ENCODE measurements at places on chromosomes 3 and 15.

DNA sequence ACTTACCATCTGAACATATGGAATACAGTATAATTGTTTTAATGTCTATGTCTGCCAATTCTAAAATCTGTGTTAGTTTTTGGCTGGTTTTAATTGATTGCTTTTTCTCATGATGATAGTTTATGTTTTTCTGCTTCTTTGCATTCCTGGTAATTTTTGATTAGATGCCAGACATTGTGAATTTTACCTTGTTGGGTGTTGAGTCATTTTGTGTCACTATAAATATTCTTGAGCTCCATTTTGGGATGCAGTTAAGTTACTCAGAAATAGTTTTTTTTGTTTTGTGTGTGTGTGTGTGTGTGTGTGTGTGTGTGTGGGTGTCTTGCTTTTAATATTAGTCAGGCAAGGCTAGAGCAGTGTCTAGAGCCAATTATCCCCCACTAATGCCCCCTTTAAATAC, 818.8 kb upstream of the NR2F2 start:
- no peaks in the 10 kb centered on the region for H3K27me3 ChIP-seq
- no peak overlapping the region for H3K4me3 ChIP-seq
- no peak overlapping the region for H3K27ac ChIP-seq
- no peaks in the 10 kb centered on the region for H3K36me3 ChIP-seq

DNA sequence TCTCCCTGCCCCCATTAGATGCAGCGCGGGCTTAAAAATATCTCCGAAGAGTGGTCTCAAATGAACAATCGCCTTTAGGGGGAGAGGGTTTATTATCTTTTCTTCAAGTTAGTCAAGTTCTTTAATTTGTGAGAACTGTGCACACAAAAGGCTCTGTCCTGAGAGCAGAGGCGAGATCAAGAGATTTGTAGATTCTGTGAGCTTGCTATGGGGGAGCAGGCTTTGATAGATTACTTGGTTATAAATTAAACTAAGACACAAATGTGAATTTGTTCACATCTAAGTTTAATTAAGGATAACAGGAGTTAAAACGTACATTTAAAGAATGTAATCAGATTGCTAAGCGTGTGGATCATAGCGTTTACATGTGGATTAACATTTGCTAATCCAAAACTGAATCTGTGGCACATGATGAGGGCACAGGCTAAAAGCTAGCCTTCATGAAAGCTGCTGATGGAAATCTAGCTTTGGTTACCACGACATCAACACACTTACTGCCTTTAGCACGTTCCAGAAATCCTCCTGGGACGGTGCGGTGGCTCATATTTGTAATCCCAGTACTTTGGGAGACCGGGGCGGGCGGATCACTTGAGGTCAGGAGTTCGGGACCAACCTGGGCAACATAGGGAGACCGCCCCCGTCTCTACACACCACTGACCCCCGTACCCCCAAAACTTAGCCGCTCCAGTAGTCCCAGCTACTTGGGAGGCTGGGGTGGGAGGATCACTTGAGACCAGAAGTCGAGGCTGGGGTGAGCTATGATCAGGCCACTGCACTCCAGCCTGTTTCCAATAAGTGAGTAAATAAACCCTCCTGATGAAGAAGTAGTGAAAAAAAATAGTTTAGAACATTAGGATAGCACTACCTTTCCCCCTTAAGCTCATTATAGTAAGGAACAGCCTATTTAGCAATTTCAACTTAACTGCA, 1.0 kb upstream of the PRTG start:
- no peaks in the 10 kb centered on the region for H3K36me3 ChIP-seq
- H3K27ac ChIP-seq, result peak overlapping the region; percentile 70
- peaks cover 4% of the 10 kb centered on the region for H3K4me1 ChIP-seq
- no peak for DNase-seq
- H3K4me3 ChIP-seq, result peak overlapping the region; percentile 78
- H3K27me3 ChIP-seq, result peaks cover 13% of the 10 kb centered on the region

DNA sequence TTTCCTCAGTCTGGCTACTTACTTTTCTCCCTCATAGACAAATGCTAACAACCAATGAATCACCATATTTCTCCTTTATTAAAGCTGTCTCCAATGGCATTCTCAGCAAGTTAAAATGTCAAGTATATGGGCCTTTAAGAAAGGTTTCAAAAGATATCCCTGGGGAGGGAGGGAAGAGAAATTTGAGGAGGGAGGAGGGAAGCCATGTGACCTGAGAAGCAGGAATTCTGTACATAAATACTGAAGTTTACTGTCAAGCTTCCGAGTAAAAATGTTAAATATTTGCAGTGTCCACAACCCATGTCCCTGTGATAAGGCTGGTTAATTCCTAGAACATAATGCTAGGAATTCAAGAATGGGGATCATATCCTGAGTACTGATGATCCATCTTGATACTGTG, 175.9 kb downstream of the CNTN4 start:
- DNase-seq, result no peak
- H3K4me1 ChIP-seq, result peaks cover 3% of the 10 kb centered on the region
- no peaks in the 10 kb centered on the region for H3K27me3 ChIP-seq
- no peak overlapping the region for H3K4me3 ChIP-seq

DNA sequence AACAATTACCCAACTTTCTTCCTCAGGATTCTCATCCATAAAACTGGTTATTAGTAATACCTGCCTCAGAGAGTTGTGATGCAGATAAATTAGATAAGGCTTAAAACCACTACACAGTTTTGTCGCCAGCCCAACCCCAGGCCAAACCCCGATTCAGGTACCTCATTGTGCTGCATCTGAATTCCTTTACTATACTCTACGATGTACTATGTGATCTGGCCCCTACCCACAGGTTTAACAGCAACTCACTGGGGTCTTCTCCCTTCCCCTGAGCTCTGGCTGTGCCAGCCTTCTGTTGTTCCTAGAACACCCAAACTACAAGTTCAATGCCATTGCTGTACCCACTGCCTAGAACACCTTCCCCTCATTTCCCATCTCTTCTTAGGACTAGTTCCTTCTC, 64.6 kb downstream of the MYO5A start:
- H3K4me3 ChIP-seq, result no peak overlapping the region
- DNase-seq, result no peak
- H3K27ac ChIP-seq, result no peak overlapping the region
- H3K36me3 ChIP-seq, result peaks cover 6% of the 10 kb centered on the region

DNA sequence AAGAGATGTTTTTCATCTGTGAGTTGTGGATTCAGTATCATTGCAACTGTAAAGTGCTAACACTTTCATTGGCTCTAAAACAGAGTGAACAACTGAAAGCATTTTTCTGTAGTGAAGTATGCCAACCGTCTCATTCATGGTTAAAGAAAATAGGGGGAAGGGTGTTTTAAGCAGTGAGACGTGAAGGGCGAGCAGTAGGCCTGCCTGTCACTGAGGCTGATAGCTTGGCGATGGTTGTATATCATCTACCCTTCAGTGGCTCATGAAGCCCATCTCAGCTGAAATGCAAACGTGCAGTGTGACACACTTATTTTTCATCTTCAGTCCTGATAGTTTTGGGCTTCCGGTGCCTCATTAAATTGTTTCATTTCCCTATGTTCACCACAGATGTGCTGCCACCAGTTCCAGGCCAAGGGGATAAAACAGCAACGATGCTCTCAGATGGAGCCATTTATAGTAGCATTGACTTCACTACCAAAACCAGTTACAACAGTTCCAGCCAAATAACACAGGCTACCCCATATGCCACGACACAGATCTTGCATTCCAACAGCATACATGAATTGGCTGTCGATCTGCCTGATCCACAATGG, 562.0 kb downstream of the ROBO2 start:
- H3K4me3 ChIP-seq, result no peak overlapping the region
- no peaks in the 10 kb centered on the region for H3K4me1 ChIP-seq
- DNase-seq, result no peak
- H3K27ac ChIP-seq, result no peak overlapping the region
- no peaks in the 10 kb centered on the region for H3K27me3 ChIP-seq

- DNase-seq, result no peak
- no peak overlapping the region for H3K27ac ChIP-seq
- peaks cover 55% of the 10 kb centered on the region for H3K27me3 ChIP-seq
- H3K4me1 ChIP-seq, result no peaks in the 10 kb centered on the region
- no peaks in the 10 kb centered on the region for H3K36me3 ChIP-seq
Observed at GRCh38 chr15:74269362-74270035, 33.4 kb downstream of the CCDC33 start.

- DNase-seq, result no peak
- no peak overlapping the region for H3K27ac ChIP-seq
- no peak overlapping the region for H3K4me3 ChIP-seq
Observed at GRCh38 chr15:74043425-74044266, 38.7 kb downstream of the GOLGA6A start.

GRCh38 chr3:73727117-73727821, 102.5 kb upstream of the PDZRN3 start:
- DNase-seq, result no peak
- H3K4me3 ChIP-seq, result peak overlapping the region; percentile 51
- H3K4me1 ChIP-seq, result peaks cover 49% of the 10 kb centered on the region
- H3K27me3 ChIP-seq, result no peaks in the 10 kb centered on the region

DNA sequence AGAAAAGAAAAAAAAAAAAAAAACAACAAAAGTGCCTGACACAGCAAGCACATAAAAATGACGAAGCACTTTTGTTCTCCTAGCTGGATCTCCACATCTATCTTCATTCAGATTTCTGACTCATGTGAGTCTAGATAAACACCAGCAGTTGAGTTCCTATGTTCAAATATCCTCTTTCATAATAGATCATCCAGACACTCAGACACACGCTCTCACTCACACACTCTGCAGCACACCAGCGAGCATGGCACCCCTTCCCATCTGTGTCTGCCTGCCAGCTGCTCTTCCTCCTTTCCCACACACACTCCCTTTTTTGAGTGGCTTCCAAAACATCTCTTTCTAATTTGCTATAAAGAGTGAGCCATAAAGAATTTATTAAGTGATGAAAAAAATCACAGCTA, 19.8 kb upstream of the CELF6 start:
- DNase-seq, result no peak
- H3K27ac ChIP-seq, result peak overlapping the region; percentile 89
- peaks cover 17% of the 10 kb centered on the region for H3K4me1 ChIP-seq
- peaks cover 23% of the 10 kb centered on the region for H3K36me3 ChIP-seq
- H3K4me3 ChIP-seq, result no peak overlapping the region

DNA sequence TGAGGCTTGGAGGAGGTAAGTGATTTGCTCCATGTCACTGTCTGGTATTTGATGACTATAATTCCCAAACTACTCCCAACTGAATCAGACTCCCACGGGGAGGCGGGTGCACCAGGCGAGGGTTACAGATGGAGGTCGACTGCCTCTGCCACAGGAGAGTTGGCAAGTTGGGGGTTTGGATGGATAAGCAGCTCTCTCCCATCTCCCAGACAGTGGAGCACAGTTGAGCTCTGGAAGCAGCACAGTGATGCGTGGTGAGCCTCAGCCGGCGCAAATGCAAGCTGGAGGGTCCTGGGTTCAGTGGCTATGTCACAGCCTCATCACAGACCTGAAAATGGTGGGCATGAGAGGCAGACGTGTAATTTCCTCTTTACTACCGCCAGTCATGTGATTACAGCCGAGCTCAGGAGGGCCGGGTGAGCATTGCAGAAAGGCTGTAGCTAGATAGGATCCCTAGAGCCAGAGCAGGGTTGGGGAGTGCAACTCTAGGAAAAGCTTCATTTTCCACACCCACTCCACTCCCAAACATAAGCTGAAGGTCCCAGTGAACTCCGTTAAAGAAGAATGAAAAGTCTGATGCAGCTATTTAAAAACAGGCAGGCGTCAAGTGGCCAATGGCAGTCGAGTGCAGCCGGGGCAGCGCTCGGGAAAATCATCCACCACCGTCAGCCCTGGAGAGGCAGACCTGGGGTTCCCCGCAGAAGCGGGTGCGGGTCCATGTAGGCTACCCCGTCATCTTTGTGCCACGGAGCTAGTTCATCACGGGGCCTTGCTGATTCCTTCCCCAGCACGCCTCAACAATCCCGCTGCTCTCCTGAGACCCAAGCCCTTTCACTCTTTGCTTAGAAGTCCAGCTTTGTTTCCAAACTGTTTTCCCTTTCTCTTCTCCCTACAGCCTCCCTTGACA, 33.3 kb upstream of the VPS8 start:
- H3K4me1 ChIP-seq, result peaks cover 12% of the 10 kb centered on the region
- no peak overlapping the region for H3K4me3 ChIP-seq
- H3K36me3 ChIP-seq, result no peaks in the 10 kb centered on the region
- H3K27me3 ChIP-seq, result peaks cover 30% of the 10 kb centered on the region
- no peak overlapping the region for H3K27ac ChIP-seq

DNA sequence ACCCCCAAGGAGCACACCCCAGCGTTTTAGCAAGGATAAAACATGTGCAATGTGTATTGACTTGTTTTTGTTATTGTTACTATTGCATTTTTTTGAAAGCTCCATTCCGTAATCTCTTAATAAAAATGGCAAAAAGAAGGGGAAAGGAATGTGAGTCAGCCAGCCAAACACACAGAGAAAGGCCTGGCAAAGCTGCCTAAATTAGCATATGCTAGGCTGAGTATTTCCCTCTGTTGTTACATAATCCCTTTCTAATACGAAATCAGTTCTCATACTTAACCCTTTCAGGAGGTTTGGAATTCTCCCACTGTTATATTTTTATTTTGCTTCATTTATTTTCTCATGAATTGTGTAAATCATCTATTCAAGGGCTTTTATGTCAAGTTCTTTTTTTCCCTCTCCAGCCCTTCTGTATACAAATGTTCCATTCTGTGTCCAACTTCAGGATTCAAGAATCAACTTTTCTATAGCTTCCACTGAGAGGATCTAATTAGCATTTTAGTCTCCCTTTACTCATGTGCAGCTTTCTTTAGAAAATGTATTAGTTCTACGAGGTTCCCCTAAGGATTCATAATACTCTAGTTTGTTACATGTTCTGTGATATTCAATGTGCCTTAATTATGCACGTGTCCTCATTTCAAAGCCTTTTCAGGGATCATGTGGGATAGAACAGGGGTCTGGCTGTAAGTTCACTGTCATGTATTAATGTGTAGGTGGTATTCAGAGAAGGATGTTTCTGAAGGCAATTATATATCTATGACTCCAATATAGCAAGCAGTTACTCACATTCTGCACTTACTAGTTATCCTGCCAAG, 9.2 kb downstream of the CADM2 start:
- H3K4me3 ChIP-seq, result no peak overlapping the region
- DNase-seq, result no peak
- H3K36me3 ChIP-seq, result no peaks in the 10 kb centered on the region
- peaks cover 10% of the 10 kb centered on the region for H3K27me3 ChIP-seq
- H3K27ac ChIP-seq, result no peak overlapping the region

- DNase-seq, result no peak
- peaks cover 49% of the 10 kb centered on the region for H3K27me3 ChIP-seq
- H3K27ac ChIP-seq, result no peak overlapping the region
- no peak overlapping the region for H3K4me3 ChIP-seq
Observed at GRCh38 chr15:89556413-89557262, 18.6 kb upstream of the TICRR start.

- H3K27ac ChIP-seq, result no peak overlapping the region
- DNase-seq, result no peak
- no peak overlapping the region for H3K4me3 ChIP-seq
- peaks cover 7% of the 10 kb centered on the region for H3K27me3 ChIP-seq
- H3K4me1 ChIP-seq, result peaks cover 24% of the 10 kb centered on the region
Observed at GRCh38 chr3:69994919-69995318, 4.6 kb upstream of the SAMMSON start.

GRCh38 chr15:81312790-81313543, 11.0 kb downstream of the STARD5 start:
- no peaks in the 10 kb centered on the region for H3K36me3 ChIP-seq
- peak overlapping the region; percentile 59 for H3K27ac ChIP-seq
- no peaks in the 10 kb centered on the region for H3K27me3 ChIP-seq
- H3K4me3 ChIP-seq, result no peak overlapping the region
- DNase-seq, result no peak
- peaks cover 11% of the 10 kb centered on the region for H3K4me1 ChIP-seq

- H3K36me3 ChIP-seq, result no peaks in the 10 kb centered on the region
- H3K27ac ChIP-seq, result peak overlapping the region; percentile 27
- no peak overlapping the region for H3K4me3 ChIP-seq
- peaks cover 10% of the 10 kb centered on the region for H3K4me1 ChIP-seq
Observed at GRCh38 chr15:27679731-27680471, 419.2 kb downstream of the OCA2 start.

All from osteocyte (in vitro differentiated cells).